NCI-H345 (cell line): ENCODE measurements at places on chromosomes 11 and 22.
A peak's percentile ranks its signal among the peaks of the same experiment; 100 is the strongest.

GRCh38 chr11:111378185-111378860 is 752 bp downstream of the POU2AF1 start:
- no peak for DNase-seq

DNA sequence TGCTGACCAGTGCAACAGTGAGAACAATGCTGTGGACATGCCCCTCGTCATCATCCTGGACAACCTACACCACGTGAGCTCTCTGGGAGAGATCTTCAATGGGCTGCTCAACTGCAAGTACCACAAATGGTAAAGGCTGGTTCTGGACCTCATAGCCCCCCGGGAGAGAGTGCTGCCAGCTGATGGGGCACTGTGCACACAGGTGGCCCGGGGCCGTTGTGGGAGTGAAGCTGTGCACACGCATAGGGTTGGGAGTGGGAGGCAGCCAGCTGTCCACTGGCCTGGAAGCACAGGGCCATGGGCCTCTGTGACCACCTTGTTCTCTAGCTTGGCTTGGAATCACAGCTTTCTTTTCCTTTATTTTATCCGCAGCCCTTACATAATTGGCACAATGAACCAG is 57.0 kb downstream of the DBX1 start:
- no peak for DNase-seq

- DNase-seq, result no peak
These were observed 348.9 kb upstream of the NCAM1 start for GRCh38 chr11:112612250-112612849.

- no peak for DNase-seq
These were observed 27.6 kb downstream of the ART5 start for GRCh38 chr11:3613998-3614741.

- DNase-seq, result no peak
These were observed 34.1 kb downstream of the SNX19 start for GRCh38 chr11:130882138-130882551.

DNA sequence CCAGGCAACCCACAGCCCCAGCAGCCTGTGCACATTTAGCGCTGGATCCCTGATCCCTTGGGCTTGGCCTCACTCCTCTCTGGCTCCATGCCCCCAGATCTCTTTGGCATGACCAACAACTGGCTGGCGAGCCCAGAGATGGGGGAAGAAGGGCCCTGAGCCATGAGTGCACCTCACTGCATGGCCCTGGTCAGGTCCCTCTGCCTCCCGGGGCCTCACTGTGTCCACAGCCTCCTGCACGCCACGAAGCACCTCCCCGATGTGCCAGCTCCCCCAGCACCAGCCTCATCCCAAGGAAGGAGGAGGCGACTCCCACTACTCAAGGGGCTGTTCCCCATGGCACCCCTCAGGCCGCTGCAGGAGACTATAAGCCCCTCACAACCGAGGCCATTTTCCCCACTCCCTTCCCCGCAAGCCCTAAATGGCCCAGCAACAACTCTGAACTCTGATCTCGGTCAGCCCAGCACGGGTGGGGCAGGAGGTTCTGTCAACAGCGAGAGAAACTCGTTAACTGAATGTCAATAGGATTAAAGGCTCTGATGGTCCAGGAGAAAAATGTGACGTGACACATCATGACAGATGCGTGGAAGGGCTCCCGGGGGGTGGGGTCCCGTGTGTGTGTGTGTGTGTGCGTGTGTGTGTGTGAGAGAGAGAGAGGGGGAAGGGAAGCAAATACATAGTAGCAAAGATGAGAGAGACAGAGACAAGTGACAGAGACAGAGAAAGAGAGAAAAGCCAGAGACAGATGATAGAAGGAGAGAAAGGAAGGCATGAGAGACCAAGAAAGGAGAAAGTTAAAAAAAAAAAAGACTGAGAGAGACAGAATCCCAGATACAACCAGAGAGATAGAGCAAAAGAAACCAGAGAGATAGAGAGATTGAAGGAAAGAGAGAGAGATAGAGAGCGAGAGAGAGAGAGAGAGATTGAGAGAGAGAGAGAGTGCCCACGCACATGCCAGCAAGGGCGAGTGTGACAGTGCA is 28.4 kb upstream of the SYT7 start:
- no peak for DNase-seq

DNA sequence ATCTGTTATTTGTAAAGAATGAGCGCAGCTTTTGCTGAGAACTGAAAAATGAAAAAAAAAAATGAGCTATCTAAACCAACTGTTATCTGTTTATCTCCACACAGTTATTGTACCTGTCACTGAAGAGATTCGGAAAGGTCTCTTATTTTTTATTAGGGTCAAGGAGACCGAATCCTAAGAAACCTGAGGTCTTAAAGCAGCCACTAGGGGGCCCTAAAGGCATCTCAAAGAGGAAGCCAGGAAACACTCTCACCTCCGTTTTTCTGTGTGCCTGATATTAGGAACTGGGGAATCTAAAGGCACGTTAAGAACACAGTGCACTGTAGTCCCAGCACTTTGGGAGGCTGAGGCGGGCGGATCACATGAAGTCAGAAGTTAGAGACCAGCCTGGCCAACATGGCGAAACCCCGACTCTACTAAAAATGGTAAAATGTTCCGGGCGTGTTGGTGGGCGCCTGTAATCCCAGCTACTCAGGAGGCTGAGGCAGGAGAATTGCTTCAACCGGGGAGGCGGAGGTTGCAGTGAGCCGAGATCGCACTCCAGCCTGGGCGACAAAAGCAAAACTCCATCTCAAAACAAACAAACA is 3.5 kb upstream of the LARGE1 start:
- DNase-seq, result peak; percentile 58

DNA sequence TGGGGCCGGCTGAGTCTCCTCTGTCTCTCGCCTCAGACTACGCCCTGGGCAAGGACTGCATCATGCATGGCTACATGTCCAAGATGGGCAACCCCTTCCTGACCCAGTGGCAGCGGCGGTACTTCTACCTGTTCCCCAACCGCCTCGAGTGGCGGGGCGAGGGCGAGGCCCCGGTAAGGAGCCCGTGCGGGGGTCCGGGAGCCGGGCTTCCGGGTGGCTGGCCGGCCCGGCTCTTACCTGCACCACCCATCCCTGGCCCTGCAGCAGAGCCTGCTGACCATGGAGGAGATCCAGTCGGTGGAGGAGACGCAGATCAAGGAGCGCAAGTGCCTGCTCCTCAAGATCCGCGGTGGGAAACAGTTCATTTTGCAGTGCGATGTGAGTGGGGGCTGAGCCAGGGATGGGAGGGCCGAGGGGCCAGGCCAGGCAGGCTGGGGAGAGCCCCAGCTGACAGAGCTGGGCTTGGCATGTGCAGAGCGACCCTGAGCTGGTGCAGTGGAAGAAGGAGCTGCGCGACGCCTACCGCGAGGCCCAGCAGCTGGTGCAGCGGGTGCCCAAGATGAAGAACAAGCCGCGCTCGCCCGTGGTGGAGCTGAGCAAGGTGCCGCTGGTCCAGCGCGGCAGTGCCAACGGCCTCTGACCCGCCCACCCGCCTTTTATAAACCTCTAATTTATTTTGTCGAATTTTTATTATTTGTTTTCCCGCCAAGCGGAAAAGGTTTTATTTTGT is 4.1 kb upstream of the ANKRD13D start:
- DNase-seq, result no peak

DNA sequence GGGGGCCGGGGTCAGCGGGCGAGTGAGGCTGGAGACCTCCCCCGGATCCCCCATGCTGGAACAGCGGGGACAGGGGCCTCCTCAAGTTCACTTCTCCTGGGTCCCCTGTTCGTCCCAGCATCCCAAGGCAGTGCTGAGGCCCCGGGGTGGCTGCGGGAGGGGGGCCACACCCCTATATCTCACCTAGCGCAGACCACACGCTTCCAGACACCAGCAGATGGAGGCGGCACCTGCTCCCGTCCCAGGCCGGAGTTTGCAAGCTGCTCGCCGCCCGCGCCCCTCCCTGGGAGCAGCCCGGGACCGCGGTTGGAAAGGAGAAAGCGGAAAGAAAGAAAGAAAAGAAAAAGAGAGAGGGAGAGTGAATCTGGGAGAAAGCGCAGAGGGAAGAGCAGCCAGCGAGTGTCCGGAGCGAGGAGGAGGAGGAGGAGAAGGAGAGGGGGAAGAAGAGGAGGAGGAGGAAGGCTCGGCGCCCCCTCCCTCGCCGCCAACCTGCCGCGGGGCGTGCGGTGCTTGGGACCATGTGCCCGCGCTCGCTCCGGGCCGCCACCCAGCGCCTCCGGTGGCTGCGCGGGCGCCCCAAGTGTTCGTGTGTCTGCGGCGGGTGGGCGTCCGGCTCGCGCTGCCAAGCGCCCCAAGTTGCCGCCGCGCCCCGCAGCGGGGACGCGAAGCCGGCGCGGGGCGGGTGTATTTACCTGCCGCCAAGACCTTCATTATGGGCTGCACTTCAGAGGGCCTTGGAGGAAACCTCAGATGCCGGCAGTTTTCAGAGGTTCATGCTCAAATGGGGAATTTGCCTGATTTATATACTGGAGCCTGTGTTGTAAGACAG is at the start of gene LIF:
LIF (minus strand) TSS at position 775 of the 829 bp plus-strand sequence; CDS start at position 711, 64 bp downstream.
- no peak for DNase-seq

DNA sequence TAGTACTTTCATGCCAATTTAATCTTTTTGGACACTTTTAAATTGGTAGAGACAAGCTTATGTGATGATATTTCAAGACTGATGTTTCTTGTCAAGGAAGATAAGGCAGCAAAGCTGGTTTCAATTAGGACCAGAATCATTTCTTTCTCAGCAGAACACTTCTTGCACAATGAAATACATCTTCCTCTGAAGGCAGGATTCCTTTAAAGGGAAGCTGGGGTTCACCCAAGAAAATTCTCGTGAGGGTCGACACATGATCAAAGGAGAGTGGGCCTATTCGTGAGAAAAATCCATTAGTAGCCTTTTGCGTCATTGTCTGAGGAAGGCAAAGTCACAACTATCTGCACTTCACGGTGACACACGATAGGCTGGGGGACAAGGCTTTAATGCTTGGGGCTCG is 17.6 kb downstream of the TTC12 start:
- DNase-seq, result no peak

- no peak for DNase-seq
These were observed 22.9 kb downstream of the RSPH14 start for GRCh38 chr22:23118647-23119493.

GRCh38 chr11:67639438-67639859 is at the start of gene TBX10:
Gene TBX10 (minus strand): TSS chr11:67639763. CDS start chr11:67639472, 291 bp downstream.
- DNase-seq, result no peak

DNA sequence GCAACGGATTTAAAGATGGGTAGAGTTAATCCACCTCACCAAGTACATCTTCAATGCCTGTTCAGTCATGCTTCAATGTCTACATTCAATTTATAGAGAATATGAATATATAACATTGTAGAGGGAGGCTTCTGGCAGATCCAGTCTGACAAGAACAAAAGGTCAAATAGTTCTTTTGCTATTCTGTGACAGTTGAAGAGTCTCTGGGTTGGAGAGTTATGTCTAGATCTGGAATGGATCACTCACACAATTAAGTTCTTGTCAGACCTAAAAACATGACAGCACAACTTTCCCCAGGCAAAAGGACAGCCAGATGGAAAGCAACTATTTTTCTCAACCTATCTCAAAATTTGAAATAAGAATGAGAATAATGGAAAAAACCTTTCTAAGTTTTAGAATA is 15.3 kb upstream of the GAB2 start:
- DNase-seq, result peak; percentile 7

- DNase-seq, result no peak
These were observed 9.8 kb upstream of the ANO1 start for GRCh38 chr11:70068345-70068744.
